NCI-H1436 (cell line): ENCODE measurements at places on chromosomes 11 and 22.

DNA sequence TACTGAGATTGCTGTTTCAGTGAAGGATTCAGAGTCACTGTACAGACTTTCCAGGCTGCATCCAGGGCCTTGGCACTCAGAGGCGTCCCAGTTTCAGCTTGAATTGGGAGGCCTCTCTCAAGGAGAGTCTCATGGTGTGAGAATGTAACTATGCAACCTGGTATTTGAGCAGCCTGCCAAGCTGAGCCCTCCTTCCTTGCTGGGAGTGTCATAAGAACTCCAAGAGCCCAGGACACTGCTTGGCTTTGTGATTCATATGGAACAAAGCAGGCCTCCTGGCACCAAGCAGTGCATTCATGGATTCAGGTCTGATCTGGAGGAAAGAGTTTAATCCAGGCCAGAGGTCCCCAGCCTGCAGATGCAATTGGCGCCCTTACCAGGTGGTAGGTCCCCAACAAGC is 171.7 kb downstream of the DBX1 start:
- no peak for DNase-seq

- DNase-seq = no peak
Measured at GRCh38 chr11:106063009-106063408, 14.1 kb downstream of the KBTBD3 start.

DNA sequence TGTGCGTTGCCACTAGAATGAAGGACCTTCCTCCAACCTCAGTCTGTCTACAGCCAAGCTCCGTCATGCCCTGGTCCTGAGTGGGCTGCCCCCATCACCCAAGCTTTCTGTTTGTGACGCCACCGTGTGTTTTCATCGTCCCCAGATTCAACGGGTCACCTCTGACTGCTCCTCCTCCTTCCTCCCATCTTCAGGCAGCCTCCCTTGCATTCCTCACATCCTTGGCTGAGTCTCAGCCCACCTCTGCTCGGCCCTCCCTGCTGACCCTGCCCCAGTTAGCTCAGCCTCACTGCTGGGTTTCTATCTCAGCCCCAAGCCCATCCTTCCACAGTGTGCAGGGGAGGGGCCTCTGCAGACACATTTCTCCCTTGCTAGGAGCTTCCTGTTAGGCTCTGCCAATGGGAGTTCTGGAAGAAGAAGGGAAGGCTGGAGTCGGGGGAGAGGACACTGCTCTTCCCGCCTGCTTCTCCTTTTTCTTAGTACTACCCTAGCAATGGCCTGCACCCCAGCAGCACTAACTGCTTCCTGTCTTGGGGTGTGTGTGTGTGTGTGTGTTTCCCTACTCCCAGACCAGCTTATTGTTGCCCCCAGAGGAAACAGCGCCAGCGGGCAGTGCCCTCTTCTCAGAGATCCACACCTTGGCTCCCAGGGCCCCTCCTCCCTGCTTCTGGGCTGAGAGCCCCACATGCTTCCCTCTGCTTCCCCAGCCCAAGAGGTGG is 5.2 kb downstream of the IFT27 start:
- DNase-seq = no peak

DNA sequence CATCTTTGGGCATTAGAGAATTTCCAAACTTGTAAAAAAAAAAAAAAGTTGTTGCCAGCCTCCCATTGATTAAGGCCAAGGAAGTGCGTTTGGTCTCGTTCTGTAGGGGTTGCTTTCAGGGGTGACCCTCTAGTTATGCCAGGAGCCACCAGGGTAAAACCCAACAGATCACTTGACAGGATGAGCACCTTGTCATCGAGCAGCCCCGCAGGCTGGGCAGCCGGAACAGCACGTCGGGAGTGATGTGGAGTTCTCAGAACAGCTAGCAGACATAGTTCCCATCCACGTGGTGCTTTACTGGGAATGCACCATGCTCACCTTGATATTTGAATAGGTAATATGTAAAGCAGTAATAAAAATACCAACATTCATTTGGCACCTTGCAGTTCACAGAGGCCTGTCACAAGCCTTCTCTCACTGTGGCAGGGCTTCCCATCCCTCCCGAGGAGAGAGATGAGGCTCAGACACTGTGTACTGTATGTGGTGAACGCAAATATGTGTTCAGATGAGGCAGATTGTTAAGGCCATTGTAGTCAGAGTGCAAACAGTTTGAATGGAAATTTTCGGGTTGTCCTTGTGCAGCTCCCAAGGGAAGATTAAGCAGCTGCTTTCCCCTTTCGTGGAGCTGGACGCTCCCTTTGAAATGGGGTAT is 70.9 kb upstream of the SORL1-AS1 start:
- peak; percentile 22 for DNase-seq

DNA sequence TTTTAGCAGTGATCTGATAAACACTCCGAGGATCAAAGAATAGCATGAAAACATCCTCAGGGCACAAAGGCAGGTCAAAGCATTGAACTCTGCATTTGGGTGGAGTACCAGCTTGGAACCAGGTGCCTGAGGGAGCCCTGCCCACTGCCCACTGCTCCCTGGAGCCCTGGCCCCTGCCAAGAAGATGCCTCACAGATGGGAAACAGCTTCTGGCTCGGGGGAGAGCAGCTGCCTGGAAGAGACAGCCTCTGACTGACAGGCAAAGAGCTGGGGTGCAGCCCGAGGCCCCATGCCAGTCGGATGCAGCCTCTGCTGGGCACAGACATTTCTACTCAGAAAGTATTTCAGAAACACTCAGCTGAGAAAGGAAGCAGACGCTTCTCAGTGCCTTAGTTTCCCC is 13.2 kb downstream of the LMO1 start:
- no peak for DNase-seq

DNA sequence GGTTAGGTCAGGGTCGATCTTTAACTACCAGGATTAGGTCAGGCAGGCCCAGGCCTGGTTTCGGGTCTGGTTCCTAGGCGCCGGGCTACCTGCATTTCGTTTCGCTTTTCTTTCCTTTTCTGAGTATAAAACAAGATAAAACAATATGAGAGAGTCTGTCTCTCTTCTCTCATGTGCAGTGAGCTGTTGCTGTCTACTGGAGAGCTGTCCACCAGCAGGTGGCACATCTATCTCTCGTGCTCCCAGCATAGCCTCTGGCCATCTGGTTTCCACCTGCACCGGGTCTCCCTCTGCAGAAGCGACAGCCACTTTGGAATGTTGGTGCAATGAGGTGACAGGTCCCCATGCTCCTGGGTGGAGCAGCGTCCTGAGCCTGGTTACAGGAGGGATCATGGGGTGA is 27.6 kb downstream of the RIBC2 start:
- DNase-seq = peak; percentile 15

- peak; percentile 73 for DNase-seq
Measured at GRCh38 chr11:108115500-108116140, 5.7 kb upstream of the ACAT1 start.

DNA sequence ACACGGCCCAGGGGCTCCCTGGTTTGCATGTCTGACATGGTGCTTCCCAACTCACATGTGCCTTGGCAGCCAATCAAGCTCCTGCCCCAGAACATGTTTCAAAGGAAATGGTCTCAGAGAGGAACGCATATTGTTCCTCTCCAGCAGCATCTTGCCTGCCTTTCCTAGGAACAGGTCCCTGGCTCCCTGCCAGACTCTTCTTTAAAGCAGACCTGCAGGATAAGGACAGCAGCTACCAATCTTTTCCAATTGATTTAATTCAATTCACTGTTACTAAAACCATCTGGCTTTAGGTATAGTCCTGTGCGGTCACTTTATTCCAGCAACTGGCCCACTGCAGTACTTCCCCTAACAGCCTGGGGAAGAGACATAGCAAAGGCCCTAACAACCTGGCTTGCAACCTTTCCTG is 79.9 kb downstream of the AMBRA1 start:
- DNase-seq = peak; percentile 20

- DNase-seq = no peak
Measured at GRCh38 chr11:44630511-44631210, 65.2 kb downstream of the CD82 start.

DNA sequence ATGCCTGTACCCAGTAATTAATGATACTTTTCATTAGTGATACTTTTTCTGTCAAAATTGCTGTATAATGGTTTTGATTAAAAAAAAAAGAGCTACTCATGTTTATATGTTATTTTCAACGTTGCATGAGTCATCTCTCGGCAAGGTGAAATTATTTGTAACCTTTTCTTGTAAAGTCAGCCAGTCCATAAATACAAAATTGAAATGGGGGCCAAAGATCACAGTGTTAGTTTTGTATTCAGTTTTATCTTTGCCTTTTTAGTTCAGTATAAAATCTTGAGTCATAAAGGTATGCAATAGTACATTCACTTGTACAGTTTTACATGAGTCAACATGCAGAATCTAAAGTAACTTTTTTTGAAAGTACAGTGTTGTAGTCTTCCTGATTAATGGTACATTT is 4.3 kb downstream of the ARHGEF12 start:
- DNase-seq = no peak

DNA sequence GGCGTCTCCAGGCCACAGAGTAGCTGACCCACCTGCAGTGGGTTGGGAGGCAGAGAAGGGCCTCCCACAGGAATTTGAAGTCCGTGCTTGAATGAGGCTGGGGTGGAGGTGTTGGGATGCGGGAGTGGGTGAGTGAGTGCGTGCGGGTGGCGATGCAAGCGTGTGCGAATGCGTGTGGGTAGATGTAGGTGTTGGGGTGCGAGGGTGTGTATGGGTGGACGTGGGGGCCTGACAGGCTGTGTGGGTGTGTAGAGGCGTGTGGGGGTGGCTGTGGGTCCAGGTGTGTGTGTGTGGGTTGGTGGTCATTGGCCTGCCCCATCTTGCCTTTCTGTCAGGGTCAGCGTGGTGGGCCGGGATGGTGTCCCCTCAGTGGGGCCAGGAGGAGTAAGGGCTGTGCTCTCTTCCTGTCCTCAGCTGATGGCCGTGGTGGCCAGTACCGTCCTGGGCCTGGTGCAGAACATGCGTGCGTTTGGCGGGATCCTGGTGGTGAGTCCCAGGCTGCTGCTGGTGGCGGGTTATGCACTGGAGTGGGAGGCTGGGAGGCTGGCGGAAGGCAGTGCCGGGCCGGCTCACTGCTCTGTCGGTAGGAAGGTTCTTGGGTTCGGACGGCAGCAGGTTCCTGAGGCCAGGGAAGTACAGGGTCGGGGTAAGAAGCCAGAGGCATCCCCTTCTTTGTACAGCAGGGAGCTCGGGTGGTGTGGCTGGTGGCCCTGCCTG is 35.0 kb downstream of the TPCN2 start:
- DNase-seq = no peak

GRCh38 chr11:78256962-78257361 is 68.2 kb downstream of the USP35 start:
- DNase-seq = no peak

DNA sequence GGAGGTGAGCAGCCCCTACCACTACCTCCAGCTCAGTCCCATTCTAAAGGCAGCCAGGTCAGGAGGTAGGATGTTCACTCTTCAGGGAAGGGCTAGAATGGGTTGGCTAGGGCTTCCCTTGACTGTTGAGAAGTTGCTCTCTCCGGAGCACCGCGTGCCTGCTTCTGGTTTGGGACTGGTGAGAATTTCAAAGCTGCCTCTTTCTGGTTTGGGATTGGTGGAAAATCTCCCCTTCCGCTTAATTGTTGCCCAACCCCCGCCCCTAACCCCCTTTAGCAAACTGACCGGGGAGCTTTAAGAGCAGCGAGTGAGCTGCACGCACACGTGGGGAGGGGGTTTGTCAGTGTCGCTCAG is 686 bp downstream of the USP2 start:
- DNase-seq = no peak

DNA sequence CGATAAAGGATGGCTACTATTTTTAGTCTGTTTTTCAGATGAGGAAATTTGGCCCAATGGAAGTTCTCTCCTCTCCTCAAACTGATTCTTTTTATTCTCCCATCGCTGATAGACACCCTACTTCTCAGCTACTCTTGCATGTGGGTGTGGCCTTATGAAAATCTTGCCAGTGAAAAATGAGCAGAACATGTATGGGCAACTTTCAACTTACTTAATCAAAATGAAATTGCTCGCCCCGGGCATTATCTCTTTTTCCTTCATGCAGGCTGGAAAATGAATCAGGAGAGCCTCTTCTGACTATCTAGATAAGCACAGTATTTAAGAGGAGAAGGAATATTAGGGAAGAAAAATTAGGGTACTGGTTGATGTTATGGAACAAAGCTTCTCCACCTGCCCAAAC is 2354.7 kb upstream of the RAG2 start:
- no peak for DNase-seq

DNA sequence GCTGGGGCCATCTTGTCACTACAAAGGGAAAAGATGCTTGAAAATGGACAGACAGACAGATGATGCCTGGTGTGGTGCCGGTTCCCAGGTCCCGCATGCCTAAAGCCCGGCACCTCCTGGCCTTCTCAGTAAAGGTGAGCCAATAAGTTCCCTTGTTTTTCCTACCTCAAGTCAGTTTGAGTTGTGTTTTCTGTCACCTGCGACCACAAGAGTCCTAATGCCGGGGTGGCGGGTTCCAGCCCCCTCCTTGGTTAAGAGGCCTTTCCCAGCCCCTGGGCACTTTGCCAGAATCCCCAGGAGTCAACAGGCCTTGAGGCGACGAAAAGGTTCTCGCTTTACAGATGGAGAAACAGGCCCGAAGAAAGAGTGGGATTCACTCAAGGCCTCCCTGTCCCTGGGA is 9.0 kb downstream of the FGF19 start:
- DNase-seq = no peak

DNA sequence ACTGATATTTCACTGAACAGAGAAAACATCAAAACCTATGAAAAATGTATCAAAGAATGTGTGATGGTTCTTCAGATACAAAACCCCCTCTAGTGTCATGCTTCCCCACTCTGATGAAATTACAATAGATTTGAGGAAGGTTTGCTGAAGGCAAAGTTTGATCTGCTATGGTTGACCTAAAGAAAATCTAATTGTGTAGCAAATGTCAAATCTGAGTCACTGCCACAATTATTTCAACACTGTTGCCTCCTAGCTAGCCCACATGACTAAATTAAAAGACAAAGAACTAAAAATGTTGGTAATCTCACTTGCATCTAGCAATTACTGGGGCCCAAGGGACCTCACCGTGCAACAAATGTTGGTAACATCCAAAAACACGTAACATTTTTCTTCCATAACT is 728.0 kb downstream of the DLG2 start:
- DNase-seq = no peak

GRCh38 chr22:29679316-29679715 is 40.5 kb upstream of the CABP7 start:
- DNase-seq = no peak

DNA sequence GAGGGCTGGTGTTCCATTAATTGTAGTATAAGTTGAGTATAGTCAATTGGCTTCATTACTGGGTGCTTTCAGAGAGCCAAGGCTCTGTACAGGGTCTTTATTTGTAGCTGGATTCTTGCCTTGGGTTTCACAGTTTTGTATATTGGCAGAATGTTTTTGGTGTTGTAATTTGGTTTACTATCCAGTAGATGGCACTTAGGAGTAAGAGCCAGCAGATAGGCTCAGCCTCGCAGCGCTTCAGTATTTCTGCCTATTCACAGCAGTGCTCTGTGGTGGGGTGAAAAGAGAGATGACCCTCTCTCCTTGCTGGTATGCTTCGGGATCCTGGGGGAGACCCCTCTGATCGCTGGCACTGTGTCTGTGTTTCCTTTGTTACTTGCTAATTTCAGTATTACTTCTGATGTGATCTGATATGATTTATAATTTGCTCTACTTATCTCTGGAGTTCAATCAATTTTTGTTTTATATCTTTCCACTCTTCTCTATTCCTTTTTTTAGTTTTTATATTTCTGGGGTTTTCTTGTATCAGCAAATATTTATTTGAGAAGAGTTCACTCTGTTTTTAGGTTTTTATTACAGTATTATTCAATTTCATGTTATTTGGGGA is 52.2 kb downstream of the ANO5 start:
- DNase-seq = peak; percentile 2
